Ovary (tissue), 10 donors: ENCODE measurements at places on chromosomes 5 and 9. TPM values are rescaled to one million over a fixed set of nuclear protein-coding genes. Genes with fewer than 3 reads are reported as not detected.

DNA sequence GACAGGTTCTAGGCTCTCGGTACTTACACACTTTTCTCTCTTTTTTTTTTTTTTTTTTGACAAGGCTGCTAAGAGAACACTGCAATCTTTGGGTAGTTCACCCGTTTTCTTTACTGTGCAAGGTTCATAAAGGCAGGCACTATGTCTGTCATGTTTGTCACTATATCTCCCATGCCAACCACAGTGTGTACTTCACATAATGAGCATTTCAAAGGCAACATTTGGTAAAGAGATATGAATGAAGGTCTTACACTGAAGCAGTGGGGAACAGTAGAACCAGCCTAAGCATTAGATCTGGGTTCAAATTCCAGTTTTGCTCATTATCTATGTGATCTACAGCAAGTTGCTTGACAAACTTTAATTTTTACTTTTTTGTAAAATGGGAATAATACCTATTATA, 1.5 kb upstream of the HMGCR start:
- DNase-seq = no peak

DNA sequence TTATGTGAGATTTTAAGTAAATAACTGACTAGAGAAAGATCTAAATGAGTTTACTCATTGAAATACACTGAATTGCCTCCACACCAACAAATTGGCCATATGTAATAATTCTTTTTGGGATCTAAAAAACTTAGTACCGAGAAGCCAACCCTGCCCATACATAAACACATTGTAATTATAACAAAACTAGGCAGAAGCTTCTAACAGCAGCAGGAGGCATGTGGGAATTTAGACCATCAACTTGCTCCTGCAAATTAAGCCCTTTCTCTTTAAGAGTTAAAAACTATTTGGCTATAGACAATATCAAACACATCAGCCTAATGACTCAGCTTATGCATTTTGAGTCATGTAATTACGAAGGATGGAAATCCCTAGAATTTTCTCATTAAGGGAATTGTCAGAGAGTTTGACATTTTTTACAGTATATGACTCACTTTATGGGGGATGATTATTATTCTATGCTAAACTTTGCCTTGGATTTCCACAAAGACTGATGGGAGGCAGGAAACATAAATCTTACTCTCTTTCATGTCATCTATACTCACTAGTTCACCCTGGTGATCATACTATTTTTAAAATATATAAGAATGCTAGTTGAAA, 1.0 kb downstream of the IL7R start:
- DNase-seq = no peak

DNA sequence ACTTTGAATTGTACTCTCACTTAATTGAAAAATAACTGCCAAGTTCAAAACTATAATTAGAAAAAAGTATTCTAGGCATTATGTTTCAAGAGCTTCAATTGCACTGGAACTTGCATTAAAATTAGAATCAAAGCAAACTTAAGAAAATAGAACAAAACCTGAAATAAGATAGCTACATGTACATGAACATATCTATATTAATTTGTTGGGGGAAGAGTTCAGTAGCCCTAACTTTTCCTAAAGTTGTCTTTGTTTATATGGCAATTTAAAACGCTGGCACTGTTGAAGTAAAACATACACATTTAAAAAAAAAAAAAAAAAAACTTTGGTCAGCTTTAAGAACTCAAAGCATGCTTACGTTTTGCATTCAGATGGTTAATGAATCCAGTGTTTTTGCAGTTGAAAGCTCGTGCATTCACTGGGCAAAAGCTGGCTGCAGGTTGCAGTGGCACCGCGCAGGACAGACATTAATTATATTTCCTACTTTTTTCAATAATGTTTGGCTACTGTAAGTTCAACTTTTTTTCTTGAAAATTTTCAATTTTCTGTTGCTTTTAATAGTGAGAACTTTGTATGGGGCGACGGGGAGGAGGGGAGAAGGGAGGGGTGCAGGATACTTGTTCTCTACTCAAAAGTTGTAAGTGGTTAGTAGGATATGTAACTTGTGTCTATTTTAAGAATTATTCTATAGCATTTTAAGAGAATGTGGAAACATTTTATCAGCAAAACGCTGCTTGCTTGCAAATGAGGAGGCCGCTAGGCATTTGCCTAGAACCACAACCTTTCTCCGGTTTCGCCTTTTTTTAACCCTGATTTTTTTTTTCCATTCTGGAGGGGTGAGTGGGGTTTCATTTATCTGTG, 3.9 kb downstream of the NR2F1 start:
- no peak for DNase-seq

DNA sequence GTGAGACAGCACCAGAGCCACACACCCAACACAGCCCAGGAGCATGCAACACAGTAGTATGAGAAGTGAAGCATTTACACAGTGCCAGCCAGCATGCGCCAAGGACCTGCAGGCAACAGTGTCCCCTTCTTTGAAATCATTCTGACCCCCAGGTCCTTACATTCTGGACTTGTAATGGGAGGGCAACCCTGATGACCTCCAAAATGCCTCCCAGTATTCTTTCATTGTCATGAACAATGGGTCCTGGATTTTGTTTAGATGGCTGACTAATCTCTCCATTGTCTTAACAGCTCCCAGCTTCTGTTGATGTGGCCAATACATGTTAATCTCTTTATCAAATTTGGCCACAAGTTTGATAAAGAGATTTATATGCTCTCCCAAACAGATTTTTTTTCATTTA, 417.1 kb downstream of the DMRTA1 start:
- DNase-seq = no peak

DNA sequence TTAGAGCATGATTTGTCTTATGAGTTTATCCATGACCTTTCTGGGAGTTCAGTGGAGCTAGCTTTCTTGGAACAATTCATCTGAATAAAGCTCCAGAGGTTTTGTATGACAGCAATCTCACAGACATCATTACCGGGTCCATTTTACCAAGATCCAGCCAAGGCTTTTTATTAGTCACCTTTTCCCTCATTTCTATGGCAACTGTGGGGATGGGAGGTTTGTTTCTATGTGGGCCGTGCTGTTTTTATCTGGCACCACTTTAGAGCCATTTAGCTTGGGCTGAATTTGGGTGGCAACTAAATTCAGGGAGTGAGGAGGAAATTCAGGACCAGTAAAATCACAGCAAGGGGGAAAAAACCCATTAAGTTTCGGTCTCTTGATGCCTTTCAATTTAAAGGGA, 245.7 kb downstream of the NSG2 start:
- no peak for DNase-seq

GRCh38 chr5:133882846-133883245, 85.6 kb downstream of the C5orf15 start:
- DNase-seq = no peak

GRCh38 chr5:54146916-54147315, 163.5 kb downstream of the ARL15 start:
- no peak for DNase-seq

GRCh38 chr5:117942861-117943519, 1045.4 kb downstream of the DTWD2 start:
- DNase-seq = no peak

The RLN2 gene
- 0.46 TPM for total RNA-seq

GRCh38 chr5:60205071-60205470, 311.5 kb upstream of the PDE4D start:
- DNase-seq = no peak

The BRINP1 gene
- total RNA-seq = not detected
